Adrenal gland (tissue), 19 donors: ENCODE measurements at places on chromosomes 2 and 18.

DNA sequence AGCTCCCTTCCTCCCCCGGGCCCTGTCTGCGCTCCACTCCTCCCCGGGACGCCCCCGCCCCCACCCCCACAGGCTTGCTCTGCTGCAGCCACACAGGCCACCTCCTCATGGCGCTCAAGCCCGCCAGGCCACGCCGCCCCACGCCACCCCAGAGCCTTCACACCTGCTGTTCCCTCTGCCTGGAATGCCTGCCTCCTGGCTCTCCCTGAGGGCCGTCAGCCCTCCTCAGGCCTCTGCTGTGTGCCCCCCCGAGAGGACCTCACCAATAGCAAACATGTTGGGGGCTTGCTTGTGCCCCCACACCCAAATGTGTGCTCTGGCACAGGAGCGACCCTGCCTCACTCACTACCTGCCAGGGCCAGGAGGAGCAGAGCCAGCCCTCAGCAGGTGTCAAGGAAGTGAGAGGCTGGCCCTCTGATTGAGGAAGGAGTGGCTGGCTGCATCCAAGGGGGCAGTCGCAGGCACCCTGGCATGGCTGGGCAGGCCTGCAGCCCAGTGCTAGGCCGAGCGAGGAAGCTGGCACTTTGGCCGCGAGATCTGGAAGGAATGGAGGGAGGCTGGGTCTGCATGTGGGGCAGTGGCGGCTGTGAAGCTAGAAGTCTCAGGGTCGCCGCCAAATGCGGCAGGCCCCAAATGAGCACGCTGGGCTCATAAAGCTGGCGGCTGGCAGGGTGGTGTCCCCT lies 86.5 kb downstream of the INHBB start:
- no peak for DNase-seq

DNA sequence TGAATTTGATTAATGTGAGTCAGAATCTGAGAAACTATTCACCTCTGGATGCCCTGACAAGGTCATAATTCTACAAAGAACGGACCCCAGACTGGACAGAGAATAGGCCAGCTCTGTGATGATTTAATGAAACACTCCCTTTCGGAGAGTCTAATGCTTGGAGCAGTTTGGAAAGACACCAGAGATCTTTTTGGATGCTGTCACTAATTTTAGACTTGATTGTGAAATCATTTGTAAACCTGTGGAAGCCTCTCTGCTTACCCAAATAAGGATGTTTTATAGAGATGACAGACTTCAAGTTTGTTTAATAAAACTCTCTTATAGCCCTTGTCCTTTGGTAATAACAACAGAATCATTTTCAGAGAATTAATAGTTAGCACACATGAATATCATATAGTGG lies 83.5 kb downstream of the MYL12B start:
- DNase-seq = no peak

GRCh38 chr2:216842636-216843035 lies 17.2 kb downstream of the TNP1 start:
- peak; percentile 63 for DNase-seq

GRCh38 chr2:64453770-64454385 lies at the start of gene LGALSL:
Gene LGALSL (plus strand): TSS chr2:64454162. CDS start chr2:64454546, 384 bp downstream.
- peak; percentile 88 for DNase-seq

GRCh38 chr2:21431078-21431477 lies 307.3 kb downstream of the TDRD15 start:
- no peak for DNase-seq
